ENCODE measurements at places on chromosomes 5 and 9.

DNA sequence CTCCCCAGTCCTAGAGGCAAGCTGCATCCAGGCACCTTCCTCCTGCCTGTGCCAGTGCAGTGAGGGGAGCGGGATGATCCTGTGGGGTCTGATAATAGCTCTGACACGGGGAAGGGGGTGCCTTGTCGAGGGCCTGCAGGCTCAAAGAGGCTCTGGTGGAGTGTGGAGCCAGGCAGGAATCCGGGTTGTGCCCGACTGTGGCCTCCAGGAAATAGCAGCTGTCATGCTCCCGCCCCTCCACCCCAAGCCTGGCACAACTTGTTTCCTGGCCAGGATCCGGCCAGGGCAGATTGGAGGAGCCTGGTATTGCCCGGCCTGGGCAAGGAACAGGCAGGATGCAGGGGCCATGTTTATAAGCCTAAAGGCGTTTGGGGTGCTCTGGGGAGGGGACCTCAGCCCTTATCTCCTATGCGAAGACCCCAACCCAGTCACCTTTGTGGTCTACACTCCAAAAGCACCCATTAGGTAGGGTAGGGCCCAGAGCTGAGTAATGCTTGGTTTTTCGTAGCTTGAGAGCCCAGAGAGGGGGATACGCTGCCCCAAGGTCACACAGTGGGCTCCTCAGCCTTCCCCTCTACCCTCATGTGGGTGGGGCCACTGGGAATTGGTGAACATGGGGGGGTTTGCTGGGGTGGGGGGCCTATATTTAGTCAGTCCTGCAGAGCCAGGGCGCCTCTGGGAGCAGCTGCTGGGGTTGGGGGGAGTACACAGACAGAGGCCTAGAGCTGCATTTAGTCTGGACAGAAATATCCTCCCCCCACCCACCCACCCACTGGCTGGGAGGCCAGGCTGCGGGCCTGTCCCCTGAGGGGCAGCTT lies 12.2 kb downstream of the CXXC5 start:
- DNase-seq = no peak

GRCh38 chr9:137524161-137524980 lies 25.8 kb downstream of the PNPLA7 start:
- no peak for DNase-seq

- no peak for DNase-seq
Measured at GRCh38 chr9:36317766-36318165, 59.5 kb upstream of the GNE start.

DNA sequence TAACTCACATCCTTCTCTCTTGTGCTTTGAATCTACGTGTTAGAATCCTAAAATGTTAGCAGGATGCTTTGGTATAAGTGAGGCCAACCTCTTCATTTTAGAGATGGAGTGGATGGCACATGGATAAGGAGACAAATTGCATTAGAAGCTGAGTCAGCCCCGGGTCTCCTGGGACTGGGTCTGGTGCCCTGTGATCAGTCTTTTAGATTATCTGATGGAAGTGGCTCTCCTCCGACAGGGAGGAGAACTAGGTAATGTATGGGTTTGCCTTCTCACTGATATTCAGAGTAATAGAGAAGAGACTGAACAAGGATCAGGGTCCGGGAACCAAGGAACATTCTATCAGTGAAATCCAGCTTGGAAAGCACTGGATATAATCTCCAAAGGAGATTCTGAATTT lies 74.9 kb upstream of the TNFSF8 start:
- no peak for DNase-seq

- DNase-seq = no peak
Measured at GRCh38 chr5:43694027-43694426, 91.0 kb downstream of the NNT start.

GRCh38 chr5:148922606-148923005 lies 96.2 kb downstream of the ADRB2 start:
- DNase-seq = no peak

GRCh38 chr9:87826331-87826730 lies 56.3 kb upstream of the SPATA31E1 start:
- DNase-seq = no peak

DNA sequence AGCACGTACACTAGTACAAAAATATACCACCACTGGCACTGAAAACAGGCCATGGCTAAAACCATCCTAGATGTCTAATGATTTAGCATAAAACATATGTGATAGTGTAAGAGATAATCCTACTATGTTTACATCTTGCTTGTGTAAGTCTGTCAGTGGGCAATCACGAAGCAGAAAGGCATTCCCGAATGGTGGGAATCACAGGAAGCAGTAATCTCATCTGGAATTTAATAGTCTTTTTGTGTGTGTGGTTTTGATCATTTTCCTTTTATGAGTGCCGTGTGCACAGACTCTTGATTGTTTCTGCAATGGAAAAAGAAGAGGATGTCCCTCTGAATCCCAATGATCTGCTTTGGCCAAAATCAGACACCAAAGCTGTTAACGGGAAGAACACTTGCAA lies 200.5 kb downstream of the EBF1 start:
- no peak for DNase-seq

GRCh38 chr5:120817044-120817985 lies 353.2 kb downstream of the PRR16 start:
- DNase-seq = no peak

DNA sequence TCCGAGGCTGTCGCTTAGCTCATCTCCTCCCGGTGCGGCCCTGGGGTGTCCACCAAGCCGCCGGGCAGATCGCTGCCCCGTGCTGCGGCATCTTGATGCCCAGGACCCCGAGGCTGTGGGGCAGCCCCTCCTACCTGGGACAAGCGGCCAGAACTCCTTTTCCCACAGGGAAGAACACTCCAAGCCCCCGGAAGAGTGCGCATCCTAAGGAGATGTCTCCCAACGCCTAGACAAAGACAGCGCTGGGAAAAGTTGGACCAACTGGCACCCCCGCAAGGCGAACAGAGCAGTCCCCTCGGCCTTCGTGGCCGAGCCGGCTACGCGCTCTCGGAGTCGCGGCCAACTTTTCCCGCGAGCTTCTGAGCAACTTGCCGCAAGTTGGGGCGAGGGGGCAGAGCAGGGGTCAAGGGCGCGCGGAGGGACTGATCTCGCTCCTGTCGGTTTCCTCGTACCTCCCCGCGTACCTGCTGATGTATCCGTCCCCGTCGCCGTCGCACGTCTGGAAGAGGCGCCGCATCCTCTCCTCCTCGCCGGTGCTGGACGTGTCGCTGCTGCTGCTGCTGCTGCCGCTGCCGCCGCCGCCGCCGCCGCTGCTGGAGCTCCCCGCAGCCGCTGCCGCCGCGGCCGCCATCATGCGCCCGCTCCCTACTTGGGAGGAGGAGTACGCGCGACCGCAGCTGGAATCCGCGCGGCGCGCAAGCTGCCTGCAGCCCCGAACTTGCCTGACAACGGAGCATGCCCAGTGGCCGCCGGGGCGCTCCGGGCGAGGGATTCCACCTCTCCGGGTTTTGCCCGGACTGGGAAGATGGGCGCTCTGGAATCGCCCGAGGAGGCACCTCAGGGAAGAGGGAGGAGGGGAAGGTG lies at the start of gene MCC:
MCC (minus strand) TSS at position 673 of the 864 bp plus-strand sequence.
- peak; percentile 22 for DNase-seq

DNA sequence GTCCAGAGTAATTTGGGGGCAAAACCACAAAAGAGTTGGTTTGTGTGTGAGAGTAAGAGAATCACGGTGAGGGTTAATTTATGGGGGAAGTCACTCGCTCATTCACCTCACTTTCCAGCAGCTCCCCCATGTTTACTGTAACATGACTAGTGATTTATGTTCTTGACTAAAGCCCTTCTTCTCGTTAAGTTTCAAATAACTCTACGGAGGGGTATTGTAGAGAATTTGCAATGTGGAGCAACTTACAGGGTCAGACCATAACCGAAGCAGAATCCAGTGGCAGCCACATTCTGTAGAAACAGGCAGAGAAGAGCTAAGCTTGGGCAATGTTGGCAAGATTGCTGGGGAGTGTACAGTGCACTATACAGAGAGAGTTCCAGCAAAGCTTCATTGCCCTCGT lies 760.6 kb downstream of the IRX1 start:
- no peak for DNase-seq

DNA sequence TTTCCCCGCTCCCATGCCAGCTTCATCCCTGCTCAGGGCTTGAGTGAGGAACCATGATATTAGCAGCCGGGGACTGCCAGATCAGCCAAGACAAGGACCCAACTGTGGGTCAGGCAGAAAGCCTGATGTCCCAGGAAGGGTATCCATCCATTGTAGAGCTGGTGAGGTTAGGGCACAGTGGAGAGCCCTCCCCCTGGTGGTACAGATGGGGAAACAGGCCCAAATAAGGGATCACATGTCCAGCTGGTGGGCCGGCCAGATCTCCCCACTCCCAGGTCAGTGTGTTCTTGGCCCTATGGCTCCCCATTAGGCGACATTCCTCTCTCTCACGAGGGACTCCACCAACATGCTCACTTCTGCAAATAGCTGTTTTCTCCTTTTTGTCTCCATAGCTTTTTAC lies 9.0 kb downstream of the CDX1 start:
- DNase-seq = no peak

GRCh38 chr9:110979636-110980035 lies 58.6 kb downstream of the LPAR1 start:
- no peak for DNase-seq

All from HS-27A (cell line).